Left colon (tissue), 2 donors: ENCODE measurements at places on chromosomes 16 and 17.

GRCh38 chr16:84153660-84154214, 8.6 kb downstream of the DNAAF1 start:
- no peak for DNase-seq

DNA sequence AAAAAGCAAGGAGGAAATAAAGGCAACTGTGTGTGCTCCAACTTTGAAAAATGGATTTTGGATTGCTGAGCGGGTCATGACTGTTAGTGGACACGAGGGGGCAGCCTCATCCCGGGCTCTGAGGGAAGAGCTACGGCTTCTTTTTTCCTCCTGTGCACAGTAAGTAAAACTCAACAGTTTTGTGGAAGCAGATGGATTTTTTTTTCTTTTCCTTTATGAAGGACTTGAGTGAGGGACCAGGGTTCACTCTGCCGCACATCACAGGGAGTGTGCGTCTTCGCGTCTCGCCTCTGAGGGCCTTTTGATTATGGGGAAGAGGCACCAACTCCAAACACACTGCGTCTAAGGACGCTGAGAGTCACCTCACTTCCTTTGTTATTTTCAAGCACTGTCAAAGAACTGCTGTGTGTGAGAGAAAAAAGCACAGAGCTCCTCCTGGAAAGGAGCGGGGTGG, 80.3 kb upstream of the GOT2 start:
- DNase-seq, result peak; percentile 27

- no peak for DNase-seq
Observed at GRCh38 chr17:74728033-74728701, 8.9 kb upstream of the RAB37 start.

- no peak for DNase-seq
Observed at GRCh38 chr16:86026916-86027315, 128.0 kb downstream of the IRF8 start.

DNA sequence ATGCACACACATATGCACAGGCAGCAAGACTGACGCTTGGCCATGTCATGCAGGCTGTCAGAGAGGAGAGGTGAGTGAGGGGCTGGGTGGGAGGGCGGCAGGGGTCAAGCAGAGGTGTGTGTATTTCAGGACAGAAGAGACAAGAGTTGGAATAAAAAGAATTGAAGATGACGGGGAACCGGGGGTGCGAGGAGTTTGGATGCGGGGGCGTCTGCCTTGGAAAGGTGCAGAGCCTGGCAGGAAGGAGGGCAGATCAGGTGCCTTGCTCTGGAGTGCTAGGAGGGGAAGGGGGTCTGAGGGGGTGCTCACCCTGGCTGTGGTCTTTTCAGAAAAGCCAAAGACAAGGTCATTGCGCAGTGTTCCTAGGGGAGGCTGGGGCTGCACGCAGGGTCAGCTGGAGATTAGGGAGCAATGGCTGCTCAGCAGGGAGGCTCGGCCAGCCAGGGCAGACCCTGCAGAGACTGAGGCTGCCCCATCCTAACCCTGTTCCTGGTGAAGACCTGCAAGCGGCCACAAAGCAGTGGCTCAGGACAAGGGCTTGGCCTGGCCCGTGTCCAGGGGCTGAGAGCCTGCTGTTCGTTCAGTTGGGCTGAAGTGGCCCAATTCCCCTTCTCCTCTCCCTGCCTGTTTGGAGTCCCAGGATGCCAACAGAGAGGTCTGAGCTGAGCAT, 23.7 kb upstream of the CBX4 start:
- no peak for DNase-seq

- DNase-seq, result no peak
Observed at GRCh38 chr17:17603895-17604225, 12.4 kb upstream of the PEMT start.
